ENCODE measurements at places on chromosomes 3 and 15.

- DNase-seq = no peak
Measured at GRCh38 chr3:27500035-27500434, 15.9 kb upstream of the SLC4A7 start.

GRCh38 chr3:138775254-138775595 is 59.5 kb downstream of the PIK3CB start:
- no peak for DNase-seq

GRCh38 chr3:99866261-99866761 is 48.6 kb downstream of the CMSS1 start:
- DNase-seq = no peak

GRCh38 chr3:32303399-32303747 is 64.9 kb downstream of the CMTM8 start:
- DNase-seq = no peak

DNA sequence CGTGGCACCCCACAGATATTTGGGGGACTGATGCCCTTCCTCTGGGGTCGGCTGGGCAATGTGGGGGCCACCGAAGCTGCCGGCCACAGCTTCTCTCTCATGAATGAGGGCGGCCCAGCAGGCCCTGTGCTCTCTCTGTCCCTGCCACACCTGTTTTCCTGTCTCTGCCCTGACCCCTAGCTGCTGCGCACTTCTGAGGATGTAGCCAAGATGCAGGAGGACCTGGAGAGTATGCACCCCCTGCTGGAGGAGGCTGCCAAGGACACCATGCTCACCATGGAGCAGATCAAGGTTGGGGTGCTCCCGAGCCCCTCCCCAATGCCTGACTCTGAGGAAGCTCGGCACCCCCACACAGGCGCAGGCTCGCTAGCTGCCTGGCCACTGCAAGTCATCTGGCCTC is 59.7 kb downstream of the SEMA3G start:
- DNase-seq = no peak

- no peak for DNase-seq
Measured at GRCh38 chr15:70866982-70867641, 13.2 kb upstream of the LARP6 start.

DNA sequence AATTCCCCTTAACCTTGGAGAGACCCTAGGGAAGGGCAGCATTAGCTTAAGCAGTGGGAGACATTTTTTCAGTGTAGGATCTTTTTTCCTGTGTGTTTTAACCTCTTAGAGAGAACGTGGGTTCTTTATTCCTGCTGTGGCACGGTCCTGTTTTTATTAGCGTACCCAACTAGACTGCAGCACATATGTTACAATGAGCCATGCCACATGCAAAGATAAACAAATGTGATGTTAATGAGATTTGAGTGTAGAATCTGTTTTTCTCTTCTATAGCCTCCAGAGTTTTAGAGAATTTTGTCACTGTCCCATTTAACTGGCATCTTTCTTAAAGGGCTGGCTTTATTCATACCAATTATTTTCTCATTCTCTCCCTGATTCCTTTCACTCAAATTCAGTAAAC is 347.5 kb downstream of the CNTN4 start:
- DNase-seq = no peak

- DNase-seq = no peak
Measured at GRCh38 chr3:14199641-14200040, 21.0 kb downstream of the LSM3 start.

- DNase-seq = no peak
Measured at GRCh38 chr3:73827725-73828211, 203.0 kb upstream of the PDZRN3 start.

DNA sequence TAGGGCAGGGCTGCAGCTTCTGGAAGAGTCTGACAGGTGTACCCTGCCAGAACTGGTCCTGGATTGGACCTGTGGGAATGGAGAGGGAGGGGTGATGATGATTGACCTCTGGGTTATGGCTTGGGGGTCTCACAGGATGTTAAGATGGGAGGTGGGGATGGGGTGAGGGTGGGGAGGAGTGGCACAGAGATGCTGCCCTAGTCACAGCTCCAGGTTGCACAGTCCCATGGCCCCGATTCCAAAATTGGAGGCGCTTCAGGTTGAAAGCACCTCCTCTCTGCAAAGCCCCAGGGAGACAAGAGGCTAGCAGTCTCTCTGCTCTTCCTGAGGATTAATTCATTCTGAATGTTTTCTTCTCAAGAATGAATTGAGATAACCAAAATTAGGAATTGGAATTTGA is 101.4 kb downstream of the FAM43A start:
- peak; percentile 87 for DNase-seq

- no peak for DNase-seq
Measured at GRCh38 chr3:1404270-1404962, 311.6 kb downstream of the CNTN6 start.

GRCh38 chr15:60678632-60679031 is 199.7 kb upstream of the ICE2 start:
- no peak for DNase-seq
